ENCODE measurements at places on chromosomes 4 and X. TPM values are rescaled to one million over a fixed set of nuclear protein-coding genes. Genes with fewer than 3 reads are reported as not detected.

GRCh38 chrX:132365490-132365889 lies 123.3 kb downstream of the MBNL3 start:
- DNase-seq = no peak

DNA sequence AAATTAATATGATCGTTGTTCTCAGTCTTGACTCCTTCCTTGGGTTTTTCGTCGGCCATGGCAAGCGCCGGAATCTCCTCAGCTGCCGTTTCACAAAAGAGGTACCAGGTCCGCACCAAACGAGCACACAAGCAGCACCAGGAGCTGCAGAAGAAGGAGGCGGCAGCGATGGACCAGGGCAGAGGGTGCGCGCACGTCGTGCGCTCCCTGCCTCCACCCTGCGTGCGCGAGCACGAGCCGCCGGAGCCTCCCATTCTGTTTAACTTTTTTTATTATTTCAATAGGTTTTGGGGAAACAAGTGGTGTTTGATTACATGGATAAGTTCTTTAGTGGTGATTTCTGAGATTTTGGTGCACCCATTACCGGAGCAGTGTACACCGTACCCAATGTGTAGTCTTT lies 158.2 kb downstream of the PLS3 start:
- no peak for DNase-seq

GRCh38 chrX:48782795-48783194 lies 3.6 kb upstream of the GATA1 start:
- no peak for DNase-seq

NLGN3 gene
- 0.52 TPM for total RNA-seq
